ENCODE measurements at places on chromosomes 11 and 22.

DNA sequence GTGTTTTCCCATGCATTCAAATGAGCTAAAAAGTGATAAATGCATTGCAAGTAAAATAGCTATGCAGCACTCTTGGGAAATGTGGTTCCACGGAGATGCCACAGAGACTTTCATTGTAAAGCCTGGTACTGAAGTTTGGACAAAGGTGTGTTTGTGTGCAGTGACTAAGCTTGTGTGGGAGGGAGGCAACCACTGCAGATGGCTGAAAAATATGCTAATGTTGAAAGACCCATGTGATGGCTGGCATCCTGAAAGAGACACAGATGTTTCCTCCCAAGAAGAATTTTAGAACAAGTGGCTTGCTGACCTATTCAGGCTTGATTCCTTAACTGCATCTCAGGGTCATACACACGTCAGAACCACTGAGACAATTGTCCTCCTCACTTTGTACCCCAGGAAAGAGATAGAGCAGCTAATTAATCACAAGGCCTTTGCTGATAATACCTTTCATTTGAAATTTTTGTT, 73.8 kb downstream of the FAM76B start:
- DNase-seq = no peak

GRCh38 chr11:58770627-58771457, 39.1 kb upstream of the GLYAT start:
- no peak for DNase-seq

DNA sequence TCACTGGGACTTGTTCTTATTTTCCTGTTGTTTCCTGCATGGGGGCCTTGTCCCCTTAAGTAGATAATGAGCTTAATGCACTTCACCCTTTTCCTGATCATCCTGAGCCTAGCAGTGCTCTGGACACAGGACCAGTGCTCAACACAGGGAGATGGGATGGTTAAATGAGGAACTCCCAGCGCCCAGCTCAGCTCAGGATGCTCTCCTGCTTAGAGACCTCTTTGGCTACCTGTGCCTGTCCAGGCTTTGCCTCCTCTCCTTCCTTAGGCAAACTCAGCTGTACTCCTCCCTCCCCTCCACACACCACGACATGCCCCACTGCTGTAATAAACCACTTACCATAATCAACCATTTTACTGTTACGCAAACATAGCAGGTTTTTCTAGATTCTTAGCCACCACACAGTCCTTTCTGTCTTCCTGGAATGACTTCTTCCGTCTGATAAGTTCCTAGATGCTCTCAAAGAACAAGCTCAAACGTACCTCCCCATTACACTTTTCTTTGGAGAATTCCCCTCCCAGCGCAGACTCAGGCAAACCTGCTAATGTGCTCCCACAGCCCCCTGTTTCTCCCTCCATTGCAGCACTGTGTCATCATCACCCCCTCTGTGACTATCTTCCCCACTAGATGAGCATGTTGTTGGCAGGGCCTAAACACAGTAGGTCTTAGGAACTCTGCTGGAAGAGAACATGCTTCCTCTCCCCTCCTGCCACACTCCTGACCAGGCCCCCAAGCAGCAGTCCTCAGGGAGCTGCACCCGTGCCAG, 113.6 kb downstream of the MICAL2 start:
- DNase-seq = no peak

DNA sequence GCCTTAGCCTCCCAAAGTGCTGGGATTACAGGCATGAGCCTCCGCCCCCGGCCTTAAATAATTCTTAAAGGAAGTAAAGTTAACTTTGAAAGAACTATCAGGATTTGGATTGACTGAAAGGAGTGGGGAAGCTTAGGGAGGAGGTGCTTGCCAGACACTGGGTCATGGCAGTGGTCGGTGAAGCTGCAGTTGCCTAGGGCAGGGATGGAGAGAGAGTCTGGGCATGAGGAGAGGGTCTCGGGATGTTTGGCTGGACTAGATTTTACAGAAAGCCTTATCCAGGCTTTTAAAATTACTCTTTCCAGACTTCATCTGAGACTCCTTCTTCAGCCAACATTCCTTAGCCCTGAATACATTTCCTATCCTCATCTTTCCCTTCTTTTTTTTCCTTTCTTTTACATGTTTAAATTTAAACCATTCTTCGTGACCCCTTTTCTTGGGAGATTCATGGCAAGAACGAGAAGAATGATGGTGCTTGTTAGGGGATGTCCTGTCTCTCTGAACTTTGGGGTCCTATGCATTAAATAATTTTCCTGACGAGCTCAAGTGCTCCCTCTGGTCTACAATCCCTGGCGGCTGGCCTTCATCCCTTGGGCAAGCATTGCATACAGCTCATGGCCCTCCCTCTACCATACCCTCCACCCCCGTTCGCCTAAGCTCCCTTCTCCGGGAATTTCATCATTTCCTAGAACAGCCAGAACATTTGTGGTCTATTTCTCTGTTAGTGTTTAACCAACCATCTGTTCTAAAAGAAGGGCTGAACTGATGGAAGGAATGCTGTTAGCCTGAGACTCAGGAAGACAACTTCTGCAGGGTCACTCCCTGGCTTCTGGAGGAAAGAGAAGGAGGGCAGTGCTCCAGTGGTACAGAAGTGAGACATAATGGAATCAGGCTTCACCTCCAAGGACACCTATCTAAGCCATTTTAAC, at the start of gene NNMT:
Gene NNMT (plus strand): TSS at position 724 of the 929 bp plus-strand sequence. CDS start 158 bp downstream, at position 882.
- no peak for DNase-seq

GRCh38 chr11:60950933-60951605, 907 bp downstream of the SLC15A3 start:
- no peak for DNase-seq

DNA sequence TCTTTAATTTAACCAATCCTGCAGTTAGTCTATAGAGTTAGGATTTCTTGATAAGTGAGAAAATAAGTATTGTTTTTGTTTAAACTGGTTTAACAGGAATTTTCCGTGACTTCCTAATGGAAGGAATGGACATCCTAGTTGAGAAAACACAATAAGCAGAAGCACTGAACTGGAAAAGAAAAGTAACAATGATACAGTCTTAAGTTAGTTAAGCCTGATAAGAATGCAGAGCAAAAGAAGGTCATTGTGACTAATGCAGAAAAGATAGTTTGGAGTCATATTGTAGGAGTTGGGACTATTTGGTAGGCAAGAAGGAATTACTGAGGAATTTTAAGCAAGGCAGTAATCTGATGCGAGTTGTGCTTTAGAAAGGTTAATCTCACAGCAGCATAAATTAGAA, 11.7 kb downstream of the RNF141 start:
- no peak for DNase-seq

GRCh38 chr11:67261640-67261945, 4.7 kb upstream of the GRK2 start:
- DNase-seq = no peak

DNA sequence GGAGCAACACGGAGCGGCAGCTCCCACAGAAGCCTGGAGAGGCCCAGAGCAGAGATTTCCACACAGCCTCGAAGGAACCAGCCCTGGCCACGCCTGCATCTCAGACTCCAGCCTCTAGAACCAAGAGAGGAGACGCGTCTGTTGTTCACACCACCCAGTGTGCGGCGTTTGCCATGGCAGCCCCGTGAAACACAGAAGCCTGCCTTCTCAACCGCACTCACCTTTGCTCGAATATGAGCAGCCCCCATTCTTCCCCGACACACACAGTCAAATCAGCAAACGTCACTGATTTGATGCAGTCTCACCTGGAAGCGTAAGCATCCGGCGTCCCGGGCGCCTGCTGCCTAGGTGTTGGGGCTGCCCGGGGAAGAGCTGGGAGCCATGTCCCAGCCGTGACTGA, 14.2 kb upstream of the TALDO1 start:
- no peak for DNase-seq

GRCh38 chr11:35376613-35377012, 42.7 kb downstream of the SLC1A2 start:
- no peak for DNase-seq

DNA sequence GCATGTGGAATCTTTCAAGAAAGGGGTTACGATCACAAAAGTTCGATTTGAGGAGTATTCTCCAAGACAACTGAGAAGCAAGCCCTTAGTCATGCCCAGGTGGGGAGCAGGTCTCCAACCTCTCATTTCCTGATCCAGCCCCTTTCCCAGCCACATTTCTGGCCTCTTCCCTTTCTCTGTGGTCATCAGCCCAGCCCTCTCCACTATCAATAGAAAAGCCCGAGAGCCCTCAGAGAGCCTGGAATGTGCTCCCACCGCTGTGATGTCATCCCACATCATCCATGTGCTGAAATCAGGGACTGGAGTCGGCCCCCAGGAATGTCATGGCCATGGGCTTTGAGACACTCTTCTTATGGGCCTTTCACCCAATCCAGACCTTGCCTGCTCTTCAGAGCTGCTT, 62.6 kb downstream of the KCNJ1 start:
- DNase-seq = no peak

DNA sequence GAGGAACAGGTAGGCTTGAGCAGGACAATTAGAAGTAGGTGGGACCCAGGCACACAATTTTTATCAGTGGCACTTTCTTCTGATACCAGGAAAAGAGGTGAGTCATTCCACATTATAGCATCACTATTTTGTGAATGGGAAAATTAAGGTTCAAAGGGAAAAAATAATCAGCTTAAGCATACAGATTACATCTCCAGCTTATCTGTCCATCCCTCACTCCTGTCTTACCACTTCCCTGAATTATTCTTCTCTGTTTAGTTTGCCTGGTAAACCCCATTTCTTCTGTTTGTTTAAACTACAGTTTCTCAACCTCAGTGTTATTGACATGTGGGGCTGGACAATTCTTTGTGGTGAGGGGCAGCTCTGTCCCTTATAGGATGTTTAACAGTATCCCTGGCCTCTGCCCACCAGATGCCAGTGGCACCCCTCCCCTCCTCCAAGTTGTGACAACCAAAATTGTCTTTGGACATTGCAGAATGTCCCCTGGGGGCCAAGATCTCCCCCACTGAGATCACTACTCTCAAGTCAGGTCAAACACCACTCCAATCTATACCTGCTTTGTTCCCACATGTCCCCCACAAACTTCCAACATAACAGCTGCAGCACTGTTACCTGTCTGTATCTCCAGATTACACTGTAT, 8.5 kb upstream of the XBP1 start:
- no peak for DNase-seq

DNA sequence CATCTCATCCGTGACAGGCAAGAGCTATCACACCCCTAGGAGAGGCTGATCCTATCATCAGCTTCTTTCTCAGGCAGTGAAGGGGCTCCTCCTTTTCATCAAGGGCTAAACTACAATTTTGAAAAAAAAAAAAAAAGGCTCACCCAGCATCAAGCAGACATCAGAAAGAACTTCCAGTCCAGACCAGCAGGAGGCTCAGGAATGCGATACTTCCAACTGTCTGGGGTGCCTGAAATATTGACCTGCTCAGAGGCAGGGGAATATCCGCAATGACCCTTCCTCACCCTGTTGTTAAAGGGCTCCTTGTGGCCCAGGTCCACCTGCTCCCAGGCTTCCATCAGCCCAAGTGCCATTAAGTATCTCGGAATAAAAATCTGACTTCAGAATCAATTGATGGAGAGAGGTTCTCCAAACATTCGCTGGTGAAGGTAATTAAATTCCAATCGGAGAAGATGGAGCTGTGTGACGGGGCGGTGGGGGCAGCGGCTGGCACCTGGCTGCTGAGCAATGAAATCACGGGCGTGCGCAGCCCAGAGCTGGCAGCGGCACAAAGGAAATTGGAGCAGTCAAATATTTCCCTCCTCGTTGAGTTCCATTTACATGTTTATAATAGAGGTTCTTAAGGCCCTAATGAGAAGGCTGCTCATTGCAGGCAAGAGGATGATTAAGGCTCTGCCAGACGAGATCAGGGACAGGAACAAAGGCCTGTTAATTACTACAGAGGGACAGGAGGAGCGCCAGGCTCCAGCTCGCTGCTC, 69.0 kb upstream of the THY1 start:
- no peak for DNase-seq

DNA sequence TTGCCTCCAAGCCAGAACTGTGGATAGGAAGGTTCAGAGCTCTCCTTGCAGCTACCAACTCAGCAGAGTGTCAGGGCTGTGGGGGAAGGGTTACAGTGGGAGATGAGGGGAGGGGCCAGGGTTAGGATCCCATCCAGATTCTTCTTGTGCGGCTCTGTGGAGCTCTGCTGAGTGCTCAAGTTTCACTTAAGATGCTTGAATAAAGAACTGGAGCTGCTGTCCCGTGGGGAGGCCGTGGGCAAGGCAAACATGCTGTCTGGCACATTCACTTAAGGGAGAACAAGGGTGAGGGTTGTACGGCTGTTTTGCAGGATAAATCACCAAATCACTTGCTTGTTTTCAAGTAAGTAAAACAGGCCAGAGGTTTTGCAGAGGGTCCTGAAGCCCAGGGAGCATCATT, 197.1 kb downstream of the FAM76B start:
- no peak for DNase-seq

- no peak for DNase-seq
Measured at GRCh38 chr22:45504373-45505341, 2.0 kb downstream of the FBLN1 start.

GRCh38 chr22:24201681-24202614, 20.7 kb downstream of the SUSD2 start:
- no peak for DNase-seq

GRCh38 chr11:82738091-82738490, 4.4 kb upstream of the FAM181B start:
- no peak for DNase-seq

GRCh38 chr11:134070342-134070845, 1.5 kb downstream of the JAM3 start:
- no peak for DNase-seq

DNA sequence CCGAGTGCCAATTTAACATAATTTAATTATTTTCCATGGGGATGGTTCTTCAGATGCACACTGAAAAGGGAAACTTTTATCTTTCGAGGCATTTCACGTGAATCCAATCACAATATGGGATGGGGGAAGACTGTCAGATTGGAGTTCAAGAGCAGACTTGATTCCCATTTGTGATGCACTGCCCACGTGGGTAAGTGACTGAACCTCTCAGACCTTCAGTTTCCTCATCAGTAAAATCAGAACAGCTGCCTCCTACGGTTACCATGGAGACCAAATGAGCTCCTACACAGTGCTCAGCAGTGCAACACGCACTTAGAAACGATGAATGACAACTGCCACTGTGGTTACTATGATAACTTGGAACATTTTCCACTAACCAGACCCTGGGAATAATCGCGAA, 21.7 kb downstream of the KIAA0930 start:
- DNase-seq = no peak

GRCh38 chr22:40007853-40008710, 13.3 kb downstream of the FAM83F start:
- DNase-seq = no peak

- DNase-seq = no peak
Measured at GRCh38 chr11:102420547-102420946, 32.0 kb downstream of the TMEM123 start.

GRCh38 chr11:57363131-57364080, 17.5 kb downstream of the PRG3 start:
- no peak for DNase-seq

GRCh38 chr11:84173078-84173477, 886.9 kb upstream of the CCDC90B start:
- no peak for DNase-seq

Measured in NCI-H1048 (cell line).